ENCODE measurements at places on chromosomes 5 and 9. TPM values are rescaled to one million over a fixed set of nuclear protein-coding genes. Genes with fewer than 3 reads are reported as not detected.
A peak's percentile ranks its signal among the peaks of the same experiment; 100 is the strongest.

DNA sequence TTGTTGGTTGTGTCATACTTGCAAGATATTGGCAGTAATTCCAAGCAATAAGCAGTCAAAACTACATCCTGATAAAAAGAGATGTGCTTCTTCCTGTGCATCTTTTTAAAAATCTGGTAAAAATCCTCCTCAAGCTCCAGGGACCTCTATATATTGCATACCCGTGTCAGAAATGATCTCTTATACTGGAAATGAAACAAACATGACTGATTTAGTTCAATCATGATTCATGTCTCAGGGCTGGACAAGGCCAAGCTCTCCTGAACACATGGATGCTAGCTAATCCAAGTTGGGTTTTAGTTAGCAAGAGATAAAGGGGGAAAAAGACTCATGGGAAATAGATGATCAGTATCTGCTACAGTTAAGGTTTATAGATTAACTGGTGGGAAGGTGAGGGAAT lies 69.3 kb downstream of the CCDC192 start:
- no peaks in the 10 kb centered on the region for H3K36me3 ChIP-seq
- H3K4me1 ChIP-seq, result no peaks in the 10 kb centered on the region
- H3K4me3 ChIP-seq, result no peak overlapping the region

DNA sequence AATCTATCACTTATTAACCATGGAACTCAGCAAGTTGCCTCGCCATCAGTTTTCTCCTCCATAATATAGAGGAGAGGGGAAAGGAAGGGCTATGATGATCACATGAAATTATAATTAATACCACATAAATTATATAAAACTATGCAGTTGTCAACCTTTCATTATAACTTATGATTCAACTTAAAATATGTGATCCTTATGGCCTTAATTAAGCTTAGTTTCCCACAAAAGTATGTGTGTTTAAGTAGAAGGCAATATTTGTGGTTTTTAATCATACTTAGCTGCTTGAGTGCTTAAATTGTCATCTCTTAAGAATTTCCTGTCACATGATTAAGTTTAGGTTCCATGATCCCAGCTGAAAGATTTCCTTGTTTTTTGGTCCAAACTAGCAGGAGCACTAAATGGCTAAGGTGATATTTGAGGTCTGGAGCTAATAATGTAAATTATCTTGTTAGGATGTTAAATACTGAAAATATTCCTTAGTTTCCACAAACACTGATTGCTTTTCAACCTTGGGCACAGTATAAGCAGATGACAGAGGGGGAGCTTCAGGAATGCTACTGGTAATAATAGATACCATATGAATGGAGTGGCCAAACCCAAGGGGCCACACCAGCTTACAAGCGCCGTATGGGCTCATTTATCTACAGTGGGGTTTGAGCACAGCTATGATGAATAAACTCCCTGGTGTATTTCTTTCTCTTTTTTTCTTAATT lies 26.4 kb upstream of the F2R start:
- DNase-seq, result no peak
- H3K27me3 ChIP-seq, result no peaks in the 10 kb centered on the region
- no peak overlapping the region for H3K27ac ChIP-seq
- H3K4me3 ChIP-seq, result no peak overlapping the region
- peaks cover 37% of the 10 kb centered on the region for H3K36me3 ChIP-seq

DNA sequence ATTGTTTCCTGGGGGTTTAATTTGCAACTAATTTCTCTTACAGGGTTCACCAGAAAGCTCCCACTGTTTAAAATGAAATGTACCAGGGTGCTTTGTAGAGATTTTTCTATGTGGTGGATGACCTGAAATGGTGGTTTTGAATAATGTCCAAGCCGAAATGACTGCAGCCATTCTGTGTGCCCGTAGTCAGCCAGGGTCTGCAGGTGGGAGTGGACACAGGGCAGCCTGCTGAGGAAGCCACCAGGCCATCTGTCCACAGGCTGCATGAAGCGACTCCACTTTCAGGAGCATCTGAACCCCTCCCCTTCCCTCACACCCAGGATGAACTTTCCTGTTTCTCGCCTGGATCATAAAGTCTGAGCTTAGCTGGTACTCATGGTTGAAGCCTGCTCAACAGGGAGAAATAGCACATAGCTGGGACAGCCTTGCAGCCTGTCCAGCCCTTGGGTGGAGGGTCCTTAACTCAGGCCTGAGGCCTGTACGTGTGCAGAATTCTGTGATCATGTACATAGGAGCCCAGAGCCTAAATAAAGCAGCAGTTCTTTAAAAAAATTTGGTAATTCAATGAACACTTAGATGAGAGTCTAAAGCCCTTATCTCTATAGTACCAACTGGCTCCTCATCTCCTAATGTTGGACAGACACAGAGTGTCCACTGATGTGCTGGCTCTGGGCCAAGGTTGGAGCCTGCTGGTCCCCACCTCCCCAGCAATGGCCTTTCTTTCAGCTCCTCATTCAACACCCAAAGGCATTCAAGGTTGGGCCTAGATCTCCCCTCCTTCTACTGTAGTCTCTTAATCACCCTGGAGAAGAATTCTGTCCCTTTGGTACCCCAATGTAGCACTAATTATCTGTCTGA lies 72.8 kb downstream of the SHB start:
- H3K4me1 ChIP-seq, result peaks cover 24% of the 10 kb centered on the region
- H3K27me3 ChIP-seq, result peaks cover 9% of the 10 kb centered on the region
- no peak overlapping the region for H3K27ac ChIP-seq
- no peak overlapping the region for H3K4me3 ChIP-seq

DNA sequence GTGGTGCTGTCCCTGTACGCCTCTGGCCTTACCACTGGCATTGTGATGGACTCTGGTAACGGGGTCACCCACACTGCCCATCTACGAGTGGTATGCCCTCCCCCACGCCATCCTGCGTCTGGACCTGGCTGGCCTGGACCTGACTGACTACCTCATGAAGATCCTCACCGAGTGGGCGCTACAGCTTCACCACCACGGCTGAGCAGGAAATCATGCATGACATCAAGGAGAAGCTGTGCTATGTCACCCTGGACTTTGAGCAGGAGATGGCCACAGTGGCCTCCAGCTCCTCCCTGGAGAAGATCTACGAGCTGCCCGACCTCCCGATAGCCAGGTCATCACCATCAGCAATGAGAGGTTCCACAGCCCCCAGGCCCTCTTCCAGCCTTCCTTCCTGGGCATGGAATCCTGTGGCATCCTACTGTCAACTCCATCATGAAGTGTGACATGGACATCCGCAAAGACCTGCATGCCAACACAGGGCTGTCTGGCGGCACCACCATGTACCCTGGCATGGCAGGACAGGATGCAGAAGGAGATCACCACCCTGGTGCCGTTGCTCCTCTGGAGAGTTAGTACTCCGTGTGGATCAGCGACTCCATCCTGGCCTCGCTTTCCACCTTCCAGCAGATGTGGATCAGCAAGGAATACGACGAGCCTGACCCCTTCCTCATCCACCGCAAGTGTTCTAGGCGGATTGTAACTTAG lies 434.2 kb upstream of the RGMB start:
- no peaks in the 10 kb centered on the region for H3K4me1 ChIP-seq
- no peaks in the 10 kb centered on the region for H3K36me3 ChIP-seq
- no peak for DNase-seq
- no peak overlapping the region for H3K27ac ChIP-seq
- no peaks in the 10 kb centered on the region for H3K27me3 ChIP-seq

GRCh38 chr9:110214586-110215355 lies 6.8 kb upstream of the C9orf152 start:
- DNase-seq, result no peak
- no peaks in the 10 kb centered on the region for H3K36me3 ChIP-seq
- H3K4me1 ChIP-seq, result peaks cover 7% of the 10 kb centered on the region
- H3K27me3 ChIP-seq, result peaks cover 25% of the 10 kb centered on the region
- no peak overlapping the region for H3K4me3 ChIP-seq
- no peak overlapping the region for H3K27ac ChIP-seq

GRCh38 chr5:5584751-5585150 lies 162.3 kb downstream of the ICE1 start:
- H3K4me1 ChIP-seq, result no peaks in the 10 kb centered on the region
- peaks cover 4% of the 10 kb centered on the region for H3K27me3 ChIP-seq
- H3K27ac ChIP-seq, result no peak overlapping the region

DNA sequence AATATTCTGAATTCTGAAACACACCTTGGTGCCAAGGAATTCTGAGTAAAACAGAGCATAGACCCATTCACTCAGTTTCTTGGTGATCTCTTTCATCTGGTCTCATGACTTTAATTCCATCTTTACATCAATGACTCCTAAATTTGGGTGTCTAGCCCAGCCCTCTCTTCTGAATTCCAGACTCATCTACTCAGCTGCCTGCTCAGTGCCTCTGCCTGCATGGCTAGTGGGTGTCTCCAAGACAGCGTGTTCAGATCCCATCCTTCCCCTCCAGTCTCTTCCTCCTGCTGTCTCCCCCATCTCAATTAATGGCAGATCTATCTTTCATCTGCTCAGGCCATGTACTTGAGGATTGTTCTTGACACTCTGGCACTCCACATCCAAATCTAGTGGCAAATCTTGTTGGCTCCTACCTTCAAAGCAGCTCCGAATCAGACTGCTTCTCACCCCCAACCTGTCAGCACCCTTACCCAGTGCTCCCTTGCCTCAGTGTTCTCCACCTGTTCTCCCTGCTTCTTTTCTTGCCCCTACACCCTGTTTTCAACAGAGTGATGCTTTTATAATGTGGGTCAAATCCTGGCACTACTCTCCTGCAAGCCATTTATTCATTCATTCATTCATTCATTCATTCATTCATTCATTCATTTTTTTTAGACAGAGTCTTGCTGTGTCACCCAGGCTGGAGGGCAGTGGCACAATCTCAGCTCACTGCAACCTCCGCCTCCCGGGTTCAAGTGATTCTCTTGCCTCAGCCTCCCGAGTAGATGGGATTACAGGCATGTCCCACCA lies 5.3 kb downstream of the CAVIN4 start:
- peaks cover 10% of the 10 kb centered on the region for H3K27me3 ChIP-seq
- DNase-seq, result no peak
- no peak overlapping the region for H3K27ac ChIP-seq
- no peaks in the 10 kb centered on the region for H3K36me3 ChIP-seq
- no peak overlapping the region for H3K4me3 ChIP-seq

GRCh38 chr9:35690614-35691333 lies 1.0 kb upstream of the TPM2 start:
- peak overlapping the region; percentile 78 for H3K27ac ChIP-seq
- no peaks in the 10 kb centered on the region for H3K27me3 ChIP-seq

DNA sequence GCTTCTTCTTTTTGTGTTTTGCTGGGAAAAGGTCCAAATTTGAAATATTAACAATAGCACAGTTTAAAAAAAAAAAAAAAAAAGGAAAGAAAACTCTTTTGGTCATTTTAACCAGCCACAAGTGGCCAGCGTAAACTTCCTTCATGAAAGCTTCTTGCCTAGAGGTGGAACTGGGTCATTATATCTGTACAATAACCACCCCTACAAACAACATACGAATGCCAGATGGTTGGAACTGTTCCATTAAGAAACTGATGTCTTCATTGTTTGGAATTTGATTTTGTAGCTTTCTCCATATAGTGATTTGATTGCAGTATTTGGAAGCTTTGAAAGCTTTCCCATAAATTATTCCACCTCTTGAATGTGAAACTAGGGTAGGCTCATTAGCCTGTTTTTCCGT lies 18.3 kb upstream of the LPAR1 start:
- H3K4me3 ChIP-seq, result no peak overlapping the region
- H3K27ac ChIP-seq, result no peak overlapping the region
- no peaks in the 10 kb centered on the region for H3K4me1 ChIP-seq
- DNase-seq, result no peak

DNA sequence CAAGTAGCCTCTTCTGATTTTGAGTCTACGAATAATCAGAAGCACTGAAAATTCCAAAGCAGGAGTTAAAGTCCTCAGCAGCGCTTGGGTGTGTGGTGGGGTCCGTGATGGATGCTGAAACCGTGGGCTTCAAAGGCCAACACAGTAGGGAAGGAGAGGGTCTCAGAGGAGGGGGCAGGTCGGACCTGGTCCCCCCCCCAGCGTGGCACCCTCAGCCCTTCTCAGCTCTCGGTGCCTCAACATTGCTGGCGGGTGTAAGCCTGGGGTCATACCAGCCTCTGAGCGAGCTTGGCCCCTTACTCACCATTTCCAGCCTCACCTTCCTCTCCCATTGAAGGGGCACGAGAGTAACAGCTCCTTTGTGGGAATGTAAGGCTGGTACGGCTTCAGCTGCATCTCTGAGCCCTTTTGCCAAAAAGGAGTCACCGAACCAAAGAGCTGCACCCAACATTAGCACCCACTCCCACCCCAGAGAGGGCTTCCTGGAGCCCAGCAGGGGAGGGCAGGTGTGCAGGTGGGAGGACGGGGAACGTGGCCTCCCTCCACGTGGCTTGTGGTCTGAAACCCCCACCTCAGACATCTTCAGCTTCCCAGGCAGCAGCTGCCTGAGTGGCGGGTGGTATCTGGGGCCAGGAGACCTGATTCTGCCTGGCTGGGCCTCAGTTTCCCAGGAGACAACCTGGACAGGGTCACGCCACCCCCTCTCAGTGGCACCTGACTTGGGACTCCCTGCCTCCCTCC lies 6.7 kb upstream of the LCN1 start:
- DNase-seq, result no peak
- no peak overlapping the region for H3K27ac ChIP-seq
- H3K36me3 ChIP-seq, result no peaks in the 10 kb centered on the region
- no peak overlapping the region for H3K4me3 ChIP-seq
- H3K27me3 ChIP-seq, result peaks cover 20% of the 10 kb centered on the region

- no peaks in the 10 kb centered on the region for H3K27me3 ChIP-seq
- H3K36me3 ChIP-seq, result peaks cover 8% of the 10 kb centered on the region
- H3K4me1 ChIP-seq, result peaks cover 3% of the 10 kb centered on the region
Observed at GRCh38 chr5:179906795-179907555, 722 bp downstream of the TBC1D9B start.

DNA sequence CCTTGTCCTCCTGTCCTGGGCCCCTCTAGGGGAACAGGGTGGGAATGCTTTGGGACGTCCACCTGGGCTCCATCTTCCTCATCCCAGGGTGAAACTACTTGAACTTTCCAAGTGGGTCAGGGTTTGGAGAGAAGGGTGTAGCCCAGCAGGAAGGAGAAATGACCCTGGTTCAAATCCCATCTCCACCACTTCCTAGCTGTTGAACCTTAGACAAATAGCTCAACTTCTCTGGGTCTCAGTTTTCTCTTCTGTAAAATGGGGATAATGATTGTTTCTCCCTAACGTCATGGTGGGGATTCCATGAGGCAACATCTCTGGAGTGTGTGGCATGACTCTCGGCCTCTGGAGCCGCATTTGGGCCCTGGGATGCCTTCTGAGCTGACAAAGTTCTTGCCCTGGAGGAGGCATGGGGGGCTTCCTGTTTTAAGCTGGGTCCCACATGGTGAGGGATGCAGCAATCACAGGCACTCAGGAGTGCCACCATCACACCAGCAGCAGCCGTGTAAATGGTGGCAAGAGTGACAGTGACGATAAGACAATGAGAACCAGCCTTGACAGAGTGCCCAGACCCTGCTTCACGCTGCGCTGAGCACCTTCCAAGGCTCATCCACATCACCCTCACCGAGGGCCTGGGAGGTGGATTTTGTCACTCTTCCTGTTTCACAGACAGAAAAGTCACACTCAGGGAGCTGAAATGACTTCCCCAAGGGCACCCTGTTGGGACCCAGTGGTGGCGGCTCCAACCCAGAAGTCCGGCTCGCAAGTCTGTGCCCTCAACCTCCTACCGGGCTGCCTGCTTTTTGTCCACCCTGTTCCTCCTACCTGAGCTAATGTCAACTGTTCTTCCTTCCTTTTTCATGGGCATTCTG lies 69.5 kb upstream of the IER5L start:
- H3K27me3 ChIP-seq, result peaks cover 20% of the 10 kb centered on the region
- peaks cover 4% of the 10 kb centered on the region for H3K4me1 ChIP-seq
- no peak overlapping the region for H3K4me3 ChIP-seq
- DNase-seq, result peak; percentile 16
- no peak overlapping the region for H3K27ac ChIP-seq

The FAM221B gene
- not detected for total RNA-seq

The PCDHGA6 gene
- total RNA-seq, result 0.33 TPM

The HEMGN gene
- 1.1 TPM for total RNA-seq

The STKLD1 gene
- 0.91 TPM for total RNA-seq

The PKD2L2 gene
- not detected for total RNA-seq

The COL15A1 gene
- 0.20 TPM for total RNA-seq

The RPP25L gene
- total RNA-seq, result 29.3 TPM

The NTRK2 gene
- not detected for total RNA-seq

The SLC25A2 gene
- 1.3 TPM for total RNA-seq

The GLRA1 gene
- not detected for total RNA-seq

Data from activated naive CD8-positive, alpha-beta T cell treated with anti-CD3 and anti-CD28 coated beads, Interleukin-2, amount 10 ng/mL, durations not matched to agents 7 days and 5 days (primary cell).